Activated T-cell treated with anti-CD3 and anti-CD28 coated beads, Interleukin-2, amount 50 U/mL, for 72 hours (primary cell): ENCODE measurements at places on chromosomes 11 and 22. TPM values are rescaled to one million over a fixed set of nuclear protein-coding genes. Genes with fewer than 3 reads are reported as not detected.
A peak's percentile ranks its signal among the peaks of the same experiment; 100 is the strongest.

DNA sequence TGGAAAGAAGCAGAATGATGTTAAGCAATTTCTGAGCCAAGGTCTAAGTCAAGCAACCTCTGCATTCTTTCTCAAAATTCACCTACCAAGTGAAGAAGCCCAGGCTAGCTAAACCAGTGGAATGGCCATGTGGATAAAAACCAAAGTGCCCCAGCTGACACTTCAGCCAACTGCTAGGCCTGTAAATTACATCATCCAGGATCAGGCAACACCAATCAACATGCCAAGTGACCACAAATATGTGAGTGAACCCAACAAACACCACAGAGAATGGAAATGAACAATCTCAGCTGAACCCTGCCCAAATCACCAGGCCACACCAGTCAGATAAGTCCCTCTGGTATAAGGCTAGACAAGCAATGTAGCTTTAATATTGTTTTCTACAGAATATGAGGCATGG, 25.1 kb upstream of the FJX1 start:
- DNase-seq = no peak

- DNase-seq = no peak
These were observed 106.6 kb downstream of the PRR5L start for GRCh38 chr11:36402568-36403170.

GRCh38 chr22:24072361-24072760, 61.3 kb downstream of the CABIN1 start:
- no peak for DNase-seq

The P2RY6 gene
- total RNA-seq = not detected

- no peak for DNase-seq
These were observed 67.7 kb downstream of the TBC1D22A start for GRCh38 chr22:46829941-46830715.

The CATSPER1 gene
- total RNA-seq = 0.49 TPM

DNA sequence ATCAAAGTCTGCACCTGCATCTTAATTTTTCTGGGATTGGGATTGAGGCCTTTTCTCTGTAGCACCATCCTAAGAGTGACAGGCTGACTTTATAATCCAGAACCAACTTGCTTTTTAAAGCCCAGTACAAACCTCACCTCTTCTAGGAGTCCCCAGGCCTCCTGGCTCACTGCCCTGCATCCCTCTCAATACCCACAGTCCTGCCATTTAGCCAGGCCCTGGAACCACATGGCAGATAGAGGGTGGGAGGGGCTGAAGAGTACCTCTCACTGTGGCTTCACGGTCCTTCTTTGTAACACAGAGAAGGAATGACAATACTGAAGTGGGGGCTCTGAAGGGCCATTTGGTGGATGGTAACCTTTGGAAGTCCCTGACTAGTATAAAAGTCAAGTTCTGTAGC, 63.5 kb upstream of the PHOX2A start:
- no peak for DNase-seq

DNA sequence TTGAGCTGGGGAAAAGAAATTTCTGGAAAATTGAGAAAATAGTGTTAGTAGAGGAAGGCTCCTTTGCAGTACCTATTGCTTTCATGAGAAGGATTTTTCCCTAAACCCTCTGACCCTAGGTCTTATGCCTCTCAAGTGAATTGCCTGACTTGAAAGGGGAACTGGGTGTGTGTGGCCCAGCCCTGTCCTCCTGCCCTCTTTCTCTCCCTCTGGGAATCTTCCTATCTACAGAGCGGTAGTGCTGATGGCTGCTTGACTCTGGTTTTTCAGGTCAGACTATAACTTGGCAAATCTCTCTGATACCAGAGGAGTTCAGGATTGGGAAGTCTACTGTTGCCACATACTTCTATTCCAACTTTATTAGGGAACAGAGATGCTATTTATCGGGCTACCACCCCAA, 19.2 kb downstream of the CAVIN3 start:
- DNase-seq = no peak

GRCh38 chr11:12675951-12676711, 1.9 kb downstream of the TEAD1 start:
- DNase-seq = no peak

GRCh38 chr22:45504373-45505341, 2.0 kb downstream of the FBLN1 start:
- DNase-seq = no peak

- DNase-seq = no peak
These were observed 89.1 kb downstream of the FAM76B start for GRCh38 chr11:95700471-95700817.

The C11orf91 gene
- not detected for total RNA-seq

DNA sequence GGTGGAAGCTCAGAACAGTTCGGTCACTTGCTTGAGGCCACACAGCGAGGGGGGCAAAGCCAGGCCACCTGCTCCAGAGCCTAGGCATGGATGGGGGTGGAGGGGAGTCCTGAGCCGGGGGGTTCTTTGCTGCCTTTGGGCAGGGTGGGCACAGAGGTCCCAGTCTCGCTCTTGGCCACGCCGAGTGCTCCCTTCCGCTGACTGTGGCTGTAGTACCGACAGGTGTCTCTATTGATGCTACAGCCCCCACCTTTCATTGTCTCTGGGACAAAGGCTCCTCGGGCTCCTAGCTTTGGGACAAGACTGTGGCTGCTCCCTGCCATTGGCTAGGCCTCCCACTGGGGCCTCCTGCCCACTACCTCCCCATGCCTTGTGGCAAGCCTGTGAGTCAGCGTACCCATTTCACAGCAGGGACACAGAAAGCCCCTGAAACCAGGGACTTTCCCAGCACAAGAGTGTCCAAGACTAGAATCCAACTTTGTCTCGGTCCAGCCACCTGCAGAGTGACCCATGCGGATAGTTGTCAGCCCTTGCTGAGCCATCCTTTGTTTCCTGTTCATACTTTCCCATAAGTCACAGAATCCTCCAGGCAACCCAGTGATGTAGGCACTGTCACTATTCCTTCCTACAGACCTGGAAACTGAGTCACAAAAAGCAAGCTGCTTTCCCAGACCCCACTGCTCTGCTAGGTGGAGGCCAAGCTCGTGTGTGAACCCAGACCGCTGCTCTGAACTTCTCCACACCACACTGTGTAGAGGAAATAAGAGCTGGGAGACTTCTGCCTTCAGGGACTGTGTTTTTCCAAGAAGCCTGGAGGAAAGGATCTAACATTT, 17.2 kb downstream of the MYEOV start:
- DNase-seq = peak; percentile 42
